Fibroblast of skin of right quadriceps (primary cell): ENCODE measurements at places on chromosomes 16 and 17.
A peak's percentile ranks its signal among the peaks of the same experiment; 100 is the strongest.

DNA sequence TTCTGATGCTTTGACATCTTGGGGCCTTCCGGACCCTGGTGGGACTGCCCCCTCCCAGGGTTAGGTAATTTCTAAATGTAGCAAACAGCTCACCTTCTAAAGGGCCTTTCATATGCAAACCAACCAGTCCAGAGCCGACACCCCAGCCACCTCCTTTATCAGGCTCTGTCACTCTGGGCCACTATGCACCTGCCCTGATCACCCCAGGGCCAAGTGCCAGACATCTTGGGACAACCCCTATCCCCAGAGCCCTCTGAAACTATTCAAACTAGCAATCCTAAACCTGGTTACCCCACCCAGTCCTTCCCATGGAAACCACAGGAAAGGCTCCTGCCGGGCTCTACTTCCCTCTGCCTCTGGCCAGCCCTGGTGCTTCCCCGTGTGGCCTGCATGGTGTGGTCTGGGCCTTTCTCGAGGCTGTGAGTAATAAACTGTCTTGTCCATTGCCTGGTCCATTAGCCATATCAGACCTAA is 91.2 kb upstream of the TNRC6C start:
- DNase-seq, result no peak

DNA sequence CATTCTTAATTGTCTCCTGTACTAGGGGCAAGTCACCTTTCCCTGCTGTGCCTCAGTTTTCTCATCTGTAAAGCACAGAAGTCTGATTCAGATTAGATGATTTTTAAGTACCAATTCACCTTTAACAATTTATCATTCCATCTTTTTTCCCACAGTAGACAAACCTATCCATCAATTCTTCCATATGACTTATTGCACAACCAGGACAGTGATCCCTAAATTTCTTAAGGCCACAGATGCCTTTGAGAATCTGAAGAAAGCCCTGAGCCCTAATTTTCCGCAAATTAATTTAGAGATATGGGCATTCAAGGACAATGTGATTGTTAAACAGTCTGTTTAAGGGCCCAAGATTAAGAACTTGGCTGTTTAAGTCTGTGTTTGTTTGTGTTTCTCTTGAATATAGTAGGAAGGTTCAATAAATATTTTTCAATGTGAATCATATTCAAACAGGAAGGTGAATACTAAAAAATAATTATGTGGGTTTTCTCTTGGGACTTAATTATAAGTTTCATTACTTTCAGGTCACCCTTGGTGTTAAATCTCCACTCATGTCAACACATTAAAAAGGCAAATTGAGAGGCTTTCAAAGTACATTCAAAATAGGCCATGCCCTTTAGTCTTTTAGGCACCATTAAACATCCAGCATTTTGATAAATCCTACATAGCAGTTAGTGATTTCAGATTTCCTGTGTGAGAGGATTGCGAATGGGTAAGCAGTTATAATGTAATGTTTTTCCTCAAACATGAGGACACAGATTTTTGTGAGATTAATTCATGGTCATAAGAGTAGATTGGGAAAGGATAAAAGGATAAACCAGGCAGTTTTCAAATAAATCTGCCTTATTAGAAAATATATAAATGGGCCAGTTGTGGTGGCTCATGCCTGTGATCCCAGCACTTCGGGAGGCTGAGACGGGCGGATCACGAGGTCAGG is 34.9 kb upstream of the MMD start:
- DNase-seq, result no peak

DNA sequence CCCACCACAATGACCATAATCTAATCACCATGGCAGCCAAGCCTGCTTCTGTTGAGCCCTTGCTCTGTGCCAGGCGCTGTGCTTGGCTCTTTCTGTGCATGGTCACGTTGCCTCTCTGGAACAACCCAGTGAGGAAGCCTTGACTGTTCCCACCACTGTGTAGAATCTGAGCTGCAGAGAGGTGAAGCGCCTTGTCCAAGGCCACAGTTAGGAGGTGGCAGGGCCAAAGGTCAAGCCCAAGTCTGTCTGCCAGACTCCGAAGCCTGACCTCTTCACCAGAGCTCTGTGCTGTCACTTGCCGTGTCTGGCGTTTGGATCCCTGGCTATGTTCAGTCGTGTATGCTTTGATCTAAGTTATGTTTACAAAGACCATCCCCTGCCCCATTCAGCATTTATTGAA is 10.5 kb downstream of the CLEC16A start:
- DNase-seq, result no peak

GRCh38 chr17:41211845-41212466 is 14.5 kb upstream of the KRTAP9-2 start:
- peak; percentile 39 for DNase-seq

- peak; percentile 24 for DNase-seq
Observed at GRCh38 chr16:24036614-24037013, 200.8 kb downstream of the PRKCB start.

DNA sequence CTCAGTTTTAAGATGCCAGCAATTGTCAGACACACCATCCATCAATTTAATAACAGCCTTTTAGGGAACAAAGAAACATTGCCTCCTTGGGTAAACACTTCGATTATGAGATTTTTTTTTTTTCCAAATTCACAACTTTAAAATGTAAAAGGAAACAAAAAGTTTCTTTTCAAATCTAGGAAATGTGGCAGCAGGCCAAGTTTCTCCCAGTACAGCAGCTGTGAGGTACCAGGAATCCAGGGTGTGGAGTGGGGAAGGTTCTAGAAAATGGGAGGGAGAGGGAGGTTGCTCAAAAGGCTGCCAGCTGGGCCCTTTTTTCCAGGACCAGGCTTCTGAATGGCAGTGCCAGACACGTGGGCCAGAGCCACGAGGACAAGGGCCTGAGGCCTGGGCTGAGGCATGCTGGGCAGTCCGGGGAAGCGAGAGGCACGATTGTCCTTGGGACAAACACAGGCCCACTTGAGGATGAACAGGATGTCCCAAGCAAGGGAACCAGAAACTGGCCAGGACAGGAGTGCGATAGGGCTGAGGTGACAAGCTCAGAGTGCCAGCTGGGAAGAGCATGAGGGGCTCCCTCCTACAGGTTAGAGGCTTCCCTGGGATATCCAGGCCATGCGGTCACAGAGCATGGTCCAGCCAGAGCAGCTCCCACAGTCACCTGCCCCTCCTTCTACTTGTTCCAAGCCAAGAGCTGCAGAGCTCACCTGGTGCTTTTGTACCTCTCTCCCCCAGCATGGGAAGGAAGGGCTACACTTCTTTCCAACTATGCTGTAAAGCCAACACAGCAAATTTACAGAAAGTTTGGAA is 215.1 kb downstream of the KATNIP start:
- no peak for DNase-seq

DNA sequence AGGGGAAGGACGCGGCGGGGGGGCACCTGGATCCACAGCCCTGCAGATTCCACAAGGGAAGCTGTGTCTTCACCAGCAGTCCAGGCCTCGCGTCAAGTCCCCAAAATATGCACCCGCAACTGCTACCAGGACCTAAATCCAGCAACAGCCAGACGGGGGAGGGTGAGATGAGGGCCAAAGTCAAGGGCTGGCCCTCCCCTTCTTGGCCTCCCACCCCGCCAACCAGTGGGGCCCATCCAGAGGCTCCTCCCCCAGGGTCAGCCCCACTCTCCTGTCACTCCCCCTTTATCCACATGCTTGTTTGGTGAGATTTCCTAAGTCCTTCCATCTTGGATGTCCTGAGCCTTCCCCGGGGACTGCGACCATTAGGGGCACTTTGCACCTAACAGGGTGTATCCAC is 138.7 kb downstream of the ENGASE start:
- DNase-seq, result no peak

DNA sequence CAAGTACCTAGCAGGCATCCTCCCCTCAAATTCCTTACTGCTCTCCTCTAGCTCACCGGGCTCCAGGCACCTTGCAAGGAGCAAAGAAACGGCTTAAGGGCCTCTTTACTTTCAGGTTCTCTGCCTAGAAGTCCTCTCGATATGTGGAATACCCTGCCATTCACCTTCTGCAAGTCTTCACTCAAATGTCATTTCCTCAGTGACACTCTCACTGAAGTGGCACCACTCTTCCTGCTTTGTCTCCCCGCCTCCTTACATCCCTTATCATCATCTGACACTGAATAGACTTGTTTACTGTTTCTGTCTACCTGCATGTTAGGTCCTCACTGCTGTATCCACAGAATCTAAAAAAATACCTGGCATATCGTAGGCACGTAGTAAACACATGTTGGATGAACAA is 947 bp downstream of the SLC7A6OS start:
- DNase-seq, result no peak

DNA sequence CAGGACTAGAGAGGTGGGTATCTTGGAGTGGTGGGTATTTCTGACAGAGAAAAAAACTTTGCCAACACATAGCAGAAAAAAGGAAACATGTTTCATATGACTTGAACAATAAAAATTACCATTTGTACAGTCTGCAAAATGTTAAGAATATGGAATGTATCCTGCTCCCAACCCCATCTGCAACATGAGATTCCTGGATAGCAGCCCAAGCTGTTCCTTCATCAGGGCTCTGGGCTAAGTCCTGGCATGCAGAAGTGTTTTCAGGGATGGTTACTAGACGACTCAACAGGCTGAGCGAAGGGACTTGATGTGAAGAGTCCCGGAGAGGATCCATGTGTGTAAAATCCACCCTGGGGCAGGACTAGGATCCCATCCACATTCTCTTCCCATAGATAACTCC is 121.0 kb upstream of the IRX3 start:
- DNase-seq, result peak; percentile 78

GRCh38 chr16:9090101-9090959 is 1.1 kb upstream of the HAPSTR1 start:
- DNase-seq, result no peak

DNA sequence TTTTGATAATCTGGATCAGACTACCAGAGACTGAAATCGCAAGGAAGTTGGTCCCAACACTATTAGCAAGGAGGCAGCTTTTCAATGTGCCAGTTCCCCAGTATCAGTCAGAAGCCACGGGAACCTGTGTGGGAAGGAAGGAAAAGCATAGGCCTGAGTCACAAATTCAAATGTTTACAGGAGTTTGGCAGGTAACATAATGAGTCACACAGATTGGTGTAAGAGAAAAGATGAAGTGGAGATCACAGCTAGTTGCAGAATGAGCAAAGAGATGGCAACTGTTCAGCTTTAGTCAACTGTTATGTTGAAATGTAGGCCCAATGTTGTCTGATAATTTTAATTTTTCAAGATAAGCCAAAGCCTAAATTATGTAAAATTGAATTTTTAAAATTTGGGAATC is 28.1 kb upstream of the ITGA2B start:
- peak; percentile 56 for DNase-seq
